ENCODE measurements at places on chromosomes 7 and 10. TPM values are rescaled to one million over a fixed set of nuclear protein-coding genes. Genes with fewer than 3 reads are reported as not detected.

RADIL gene
- total RNA-seq = 0.27 TPM

HMX3 gene
- not detected for total RNA-seq

SPDYE16 gene
- under 0.01 TPM for total RNA-seq

- DNase-seq = no peak
Observed at GRCh38 chr10:44309939-44310761, 74.7 kb downstream of the CXCL12 start.

GRCh38 chr10:44017483-44018145, 367.3 kb downstream of the CXCL12 start:
- DNase-seq = no peak

DNA sequence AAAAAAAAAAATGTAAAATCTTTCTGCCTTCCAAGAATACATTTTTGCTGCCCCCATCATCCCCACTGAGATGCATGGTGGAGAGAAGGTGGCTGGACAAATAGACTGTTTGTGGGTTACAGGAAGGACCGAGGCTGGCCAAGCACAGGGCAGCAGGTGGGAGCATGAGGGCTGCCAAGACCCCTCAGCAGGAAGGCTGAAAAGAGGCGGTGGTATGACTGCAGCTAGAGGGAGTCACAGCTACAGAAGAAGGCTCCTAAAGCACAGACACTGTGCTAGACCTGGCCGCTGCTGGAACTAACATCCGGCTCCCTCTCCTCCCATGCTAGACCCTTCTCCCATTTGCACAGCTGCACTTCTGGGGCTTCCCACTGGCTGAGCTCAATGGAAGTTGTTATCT, 289.6 kb downstream of the TCERG1L start:
- DNase-seq = no peak

DNA sequence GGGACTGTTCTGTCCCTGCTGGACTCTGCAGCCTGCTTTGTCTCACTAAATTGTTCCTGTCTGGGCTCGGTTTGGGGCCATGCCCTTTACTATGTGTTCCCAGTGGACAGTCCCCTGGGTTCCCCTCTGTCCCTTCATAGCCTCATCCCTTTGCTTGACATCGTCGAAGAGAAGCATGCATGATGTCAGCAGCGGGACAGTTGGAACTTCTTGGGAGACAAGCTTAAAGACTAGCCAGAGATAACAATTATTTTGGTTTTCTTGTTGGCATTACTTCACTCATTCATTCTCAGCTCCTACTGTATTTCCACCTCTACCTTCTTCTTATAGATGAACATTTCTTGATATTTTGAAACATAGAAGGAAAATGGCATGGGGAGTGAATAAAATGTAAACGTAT, 2.7 kb downstream of the EPHB6 start:
- DNase-seq = no peak

GRCh38 chr7:5557920-5558401, 134.3 kb upstream of the TNRC18 start:
- no peak for DNase-seq

GRCh38 chr10:37638569-37638968, 218.8 kb downstream of the ZNF248 start:
- no peak for DNase-seq

DNA sequence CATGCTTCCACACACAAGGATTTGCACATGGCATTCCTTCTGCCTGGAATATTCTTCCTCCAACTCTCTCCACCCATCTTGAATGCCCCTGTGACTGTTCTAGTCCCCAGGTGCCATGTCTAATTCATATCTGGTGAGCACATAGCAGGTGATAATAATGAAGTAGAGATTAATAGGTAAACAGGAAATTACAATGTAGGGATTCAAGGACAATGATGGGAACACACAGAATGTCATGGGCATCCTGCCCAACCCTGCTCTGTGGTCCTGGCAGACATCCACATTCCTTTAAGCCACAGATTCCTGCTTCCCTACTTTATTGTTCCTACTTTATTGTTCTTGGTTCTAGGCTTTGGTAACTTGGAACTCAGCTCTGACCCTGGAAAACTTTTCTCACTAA, 115.8 kb downstream of the THSD7A start:
- DNase-seq = no peak
